ENCODE measurements at places on chromosomes 2 and 18.

GRCh38 chr2:170743530-170744239, 26.5 kb upstream of the ERICH2 start:
- no peak for DNase-seq

DNA sequence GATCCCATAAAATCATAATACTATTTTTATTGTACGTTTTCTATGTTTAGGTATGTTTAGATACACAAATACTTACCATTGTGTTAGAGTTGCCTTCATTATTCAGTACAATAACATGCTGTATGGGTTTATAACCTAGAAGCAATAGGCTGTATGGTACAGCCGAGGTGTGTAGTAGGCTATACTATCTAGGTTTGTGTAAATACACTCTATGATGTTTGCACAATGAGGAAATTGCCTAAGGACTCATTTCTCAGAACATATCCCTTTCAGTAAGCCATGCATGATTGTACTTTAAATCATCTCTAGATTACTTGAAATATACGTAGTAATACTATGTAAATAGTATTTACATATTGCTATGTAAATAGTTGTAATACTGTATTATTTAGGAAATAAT, 156.7 kb downstream of the CDCA7 start:
- DNase-seq: no peak

- no peak for DNase-seq
Observed at GRCh38 chr2:234245945-234246344, 195.4 kb downstream of the SPP2 start.

- DNase-seq: no peak
Observed at GRCh38 chr2:102967451-102967850, 205.6 kb downstream of the TMEM182 start.

DNA sequence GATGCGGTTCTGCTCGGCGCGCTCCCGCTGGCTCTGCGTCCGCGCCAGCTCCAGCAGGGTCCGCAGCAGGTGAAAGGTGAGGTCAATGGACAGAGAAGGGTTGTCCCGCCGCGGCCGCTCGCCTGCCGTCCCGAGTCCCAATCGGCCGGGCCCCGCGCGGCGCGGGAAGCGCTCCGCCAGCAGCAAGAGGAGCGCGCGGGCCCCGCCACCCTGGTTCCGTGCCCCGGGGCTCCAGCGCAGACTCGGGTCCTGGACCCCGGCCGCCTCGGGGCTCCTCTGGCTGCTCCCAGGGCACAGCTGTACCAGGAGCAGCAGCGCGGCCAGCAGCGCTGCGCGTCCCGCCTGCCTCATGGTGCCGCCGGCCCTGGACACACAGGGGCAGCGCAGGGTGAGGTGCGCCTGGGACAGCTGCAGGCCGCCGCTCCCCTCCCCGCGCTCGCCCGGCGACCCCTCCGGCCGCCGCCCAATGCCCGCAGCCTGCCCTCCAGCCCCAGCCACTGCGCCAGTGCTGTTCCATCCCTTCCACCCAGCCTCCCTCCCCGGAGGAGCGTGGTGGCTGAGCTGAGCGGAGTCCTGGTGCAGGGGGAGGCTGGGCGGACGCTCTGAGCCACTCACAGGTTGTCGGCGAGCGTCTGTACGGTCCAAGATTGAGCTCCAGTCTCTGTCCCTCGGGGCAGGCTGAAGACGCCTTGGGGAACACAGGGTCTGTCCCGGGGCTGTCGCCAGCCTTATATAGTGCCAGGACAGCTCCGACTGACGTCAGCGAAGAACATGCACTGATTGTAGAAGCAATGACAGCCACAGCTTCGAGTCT, 493 bp downstream of the UCN start:
- DNase-seq: no peak

DNA sequence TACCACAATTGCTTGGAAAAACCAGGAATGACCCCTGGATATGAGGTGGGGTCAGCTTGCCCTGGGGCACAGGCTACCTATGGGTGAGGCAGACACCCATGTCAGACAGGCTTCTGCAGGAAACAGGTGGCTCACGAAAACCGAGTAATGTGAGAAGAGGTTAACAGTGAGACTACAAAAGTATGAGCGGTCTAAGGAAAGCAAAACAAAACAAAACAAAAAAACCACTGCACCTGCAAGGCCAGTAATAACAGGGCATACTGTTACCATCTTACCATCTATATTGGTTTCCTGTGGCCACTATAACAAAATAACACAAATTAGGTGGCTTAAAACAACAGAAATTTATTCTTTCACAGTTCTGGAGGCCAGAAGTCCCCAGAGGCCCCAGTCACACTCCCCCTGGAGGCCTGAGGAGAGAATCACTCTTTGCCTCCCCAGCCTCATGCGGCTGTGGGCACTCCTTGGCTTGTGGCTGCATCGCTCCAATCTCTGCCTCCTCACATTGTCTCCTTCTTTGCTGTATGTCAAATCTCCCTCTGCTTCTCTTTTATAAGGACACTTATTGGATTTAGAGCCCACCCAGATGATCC, 86.6 kb upstream of the EPC2 start:
- DNase-seq: no peak

DNA sequence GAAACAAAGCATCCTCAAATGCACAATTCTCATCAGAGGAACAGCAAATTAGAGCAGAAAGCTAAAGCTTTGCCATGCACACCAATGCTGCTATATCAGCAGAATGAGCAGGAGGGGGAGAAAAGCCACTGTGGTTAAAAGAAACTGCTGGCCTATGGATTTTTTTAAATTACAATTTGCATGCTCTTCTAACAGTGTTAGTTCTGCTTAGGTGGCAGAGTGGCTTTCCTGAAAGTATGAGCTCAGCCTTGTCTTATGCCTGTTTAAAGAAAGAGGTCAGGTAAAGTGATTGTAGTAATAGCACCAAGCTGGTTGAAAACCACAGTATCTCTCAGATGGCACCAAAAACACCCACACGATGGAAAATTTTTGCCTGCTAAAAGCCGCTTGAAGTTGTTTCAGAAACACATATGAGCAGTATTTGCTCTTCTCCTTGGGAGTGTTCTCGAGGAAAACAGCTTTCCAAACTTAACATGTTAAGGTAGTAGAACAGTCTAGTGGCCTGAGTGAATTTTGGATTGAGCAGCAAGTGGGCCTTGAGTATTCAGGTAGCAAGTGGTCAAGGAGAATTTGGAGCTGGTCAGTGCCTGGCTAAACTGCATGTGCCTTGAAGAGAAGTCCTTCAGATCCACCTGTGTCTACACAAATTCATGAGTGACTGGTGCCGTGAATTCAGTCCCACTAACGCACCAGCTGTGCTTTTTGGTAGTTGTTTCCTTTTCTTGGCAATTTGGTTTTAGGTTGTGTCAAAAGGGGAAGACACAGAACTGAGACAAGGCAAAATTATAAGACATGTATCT, 19.6 kb upstream of the NDUFV2 start:
- DNase-seq: no peak

DNA sequence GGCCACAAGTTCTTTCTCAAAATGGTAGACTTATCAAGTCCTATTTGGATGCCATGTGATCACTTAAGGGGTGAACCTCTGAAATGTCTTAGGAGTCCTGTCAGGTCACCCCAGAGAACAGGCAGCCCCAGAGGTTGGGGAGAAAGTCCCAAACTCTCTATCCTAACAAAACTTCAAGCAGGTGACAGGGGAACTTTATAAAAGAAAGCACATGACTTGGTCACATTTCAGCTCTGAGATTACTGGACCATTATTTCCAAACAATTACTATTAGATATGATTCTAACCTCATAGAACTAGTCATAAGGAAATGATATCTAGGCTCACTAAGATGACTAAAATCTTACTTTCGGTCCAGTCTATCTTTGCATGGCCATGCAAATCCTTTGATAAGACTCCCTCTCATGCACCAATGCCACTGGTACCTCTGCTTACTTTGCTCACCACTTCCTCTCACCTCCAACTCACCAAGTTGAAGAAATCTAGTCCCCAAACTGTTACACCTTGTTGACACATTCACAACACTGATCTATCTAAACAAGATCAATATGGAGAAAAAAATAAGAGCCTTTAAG, 107.0 kb downstream of the GALNT14 start:
- DNase-seq: no peak

- no peak for DNase-seq
Observed at GRCh38 chr2:200616656-200617055, 30.8 kb downstream of the AOX1 start.

DNA sequence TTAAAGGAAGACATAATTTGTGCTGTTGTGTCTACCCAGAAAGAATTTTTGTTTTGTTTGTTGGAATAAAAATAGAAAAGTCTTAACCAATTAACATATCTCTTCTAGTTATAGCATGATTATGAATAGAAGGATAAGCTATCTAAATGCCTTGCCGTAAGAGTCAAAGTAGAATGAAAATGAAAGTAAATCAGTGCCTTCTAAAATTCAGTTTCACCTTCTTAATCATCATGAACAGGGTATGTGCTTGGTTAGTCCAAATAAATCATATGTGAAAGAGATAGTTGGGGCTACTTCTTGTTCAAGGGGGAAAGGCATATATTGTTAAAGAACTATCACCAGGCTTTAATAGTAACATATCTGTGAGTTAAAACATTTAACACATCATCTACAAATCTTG, 91.5 kb downstream of the GULP1 start:
- DNase-seq: no peak

GRCh38 chr2:118062048-118062447, 26.2 kb upstream of the INSIG2 start:
- no peak for DNase-seq

- no peak for DNase-seq
Observed at GRCh38 chr18:25253136-25253535, 98.8 kb downstream of the ZNF521 start.

DNA sequence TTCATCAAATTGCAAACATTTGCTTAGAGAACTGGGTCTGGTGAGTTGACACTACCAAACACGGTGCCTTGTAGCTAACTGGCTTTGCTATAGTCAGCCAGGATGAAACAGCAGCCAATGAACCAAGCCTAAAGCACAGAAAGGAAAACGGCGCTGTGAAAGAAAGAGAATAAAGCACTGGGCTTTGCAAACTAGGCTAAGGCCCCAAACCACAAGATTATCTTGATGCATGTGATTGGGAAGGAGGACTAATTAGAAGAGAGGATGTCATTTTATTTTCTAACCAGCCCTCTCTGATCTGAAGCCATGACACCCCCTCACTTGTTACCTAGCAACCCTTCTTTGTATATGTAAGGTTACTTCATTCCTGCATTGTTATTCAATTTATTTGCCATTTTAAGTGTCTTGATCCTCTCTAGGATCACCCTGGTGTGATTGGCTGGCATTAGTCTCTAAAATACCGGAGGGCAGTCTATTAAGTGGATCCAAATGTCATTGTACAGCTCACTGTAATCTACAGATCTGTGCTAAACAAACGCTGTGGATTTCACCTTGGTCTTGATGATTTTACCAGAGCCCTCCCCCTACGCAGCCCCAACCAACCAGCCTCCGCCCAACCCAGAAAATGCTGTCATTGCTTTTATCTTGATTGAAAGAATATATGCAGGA, 395.4 kb upstream of the ACVR2A start:
- DNase-seq: no peak

GRCh38 chr2:235573331-235574221, 79.7 kb downstream of the AGAP1 start:
- no peak for DNase-seq

- DNase-seq: no peak
Observed at GRCh38 chr2:149894226-149894625, 306.7 kb upstream of the MMADHC start.

DNA sequence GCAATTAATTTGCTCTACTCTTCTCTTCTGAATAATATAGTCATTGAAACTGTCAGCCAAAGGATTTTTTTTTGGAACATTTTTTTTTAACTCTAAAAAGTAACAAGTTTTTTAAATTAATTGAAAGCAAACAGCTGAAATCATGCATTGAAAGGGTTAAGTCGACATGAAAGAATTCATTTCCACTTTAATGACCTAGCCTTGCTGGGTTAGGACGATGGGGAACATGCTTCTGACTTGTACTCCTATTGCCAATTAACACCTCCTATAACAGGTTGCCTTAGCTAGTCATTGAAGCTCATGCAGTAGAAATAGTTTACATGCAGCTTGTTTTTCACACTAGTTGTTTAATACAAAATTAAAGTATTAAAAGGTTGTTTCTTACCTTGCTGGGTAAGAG, 47.8 kb downstream of the PSMD14 start:
- DNase-seq: no peak

DNA sequence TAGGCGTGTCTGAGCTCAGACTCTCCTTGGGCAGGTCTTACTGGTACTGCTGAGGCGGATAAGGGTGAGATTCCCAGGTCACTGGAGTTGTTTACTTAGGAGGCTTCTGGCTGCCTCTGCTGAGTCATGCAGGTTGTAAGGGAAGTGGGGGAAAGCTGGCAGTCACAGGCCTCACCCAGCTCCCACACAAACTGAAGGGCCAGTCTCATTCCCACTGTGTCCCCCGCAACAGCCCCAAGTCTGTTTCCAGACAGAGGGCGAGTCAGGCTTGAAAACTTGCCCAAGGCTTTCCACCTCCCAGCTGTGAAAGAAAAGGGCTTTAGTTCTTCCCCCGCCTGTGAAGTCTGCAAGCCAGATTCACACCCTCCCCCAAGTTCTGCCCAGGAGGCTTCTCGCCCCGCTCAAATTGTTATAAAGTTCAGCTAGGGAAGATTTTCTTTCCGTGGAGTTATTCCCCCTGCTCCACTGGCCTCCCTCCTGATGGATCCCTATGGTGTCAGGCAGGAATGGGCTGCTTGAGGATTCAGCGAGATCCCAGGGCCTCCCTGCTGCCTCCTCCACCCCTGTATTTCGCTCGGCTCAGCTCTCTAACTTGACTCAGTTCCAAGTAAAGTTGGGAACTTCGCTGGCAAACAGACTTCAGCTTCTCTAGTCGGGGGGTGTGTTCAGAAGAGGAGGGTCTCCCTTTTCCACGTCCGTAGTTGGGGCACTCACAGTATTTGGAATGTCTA, 248.6 kb downstream of the NR4A2 start:
- no peak for DNase-seq

DNA sequence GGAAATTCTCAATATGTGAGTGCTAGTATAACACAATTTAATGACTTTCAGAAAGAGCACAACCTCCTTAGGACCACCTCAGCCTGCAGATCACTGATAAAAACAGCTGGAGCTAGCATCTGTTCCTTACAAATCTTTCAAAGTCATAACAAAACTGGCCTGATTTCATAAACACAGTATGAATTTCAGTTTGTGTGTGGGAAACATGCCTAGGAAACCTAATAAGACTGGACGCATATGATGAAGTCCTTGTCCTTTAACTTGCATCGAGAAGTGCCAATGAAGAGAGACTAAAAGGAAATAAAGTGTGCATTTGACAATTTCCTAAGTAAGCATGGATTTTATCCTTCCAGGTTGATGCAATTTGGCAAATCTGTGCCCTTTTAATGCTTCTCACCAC, 74.1 kb upstream of the KLHL14 start:
- DNase-seq: no peak

DNA sequence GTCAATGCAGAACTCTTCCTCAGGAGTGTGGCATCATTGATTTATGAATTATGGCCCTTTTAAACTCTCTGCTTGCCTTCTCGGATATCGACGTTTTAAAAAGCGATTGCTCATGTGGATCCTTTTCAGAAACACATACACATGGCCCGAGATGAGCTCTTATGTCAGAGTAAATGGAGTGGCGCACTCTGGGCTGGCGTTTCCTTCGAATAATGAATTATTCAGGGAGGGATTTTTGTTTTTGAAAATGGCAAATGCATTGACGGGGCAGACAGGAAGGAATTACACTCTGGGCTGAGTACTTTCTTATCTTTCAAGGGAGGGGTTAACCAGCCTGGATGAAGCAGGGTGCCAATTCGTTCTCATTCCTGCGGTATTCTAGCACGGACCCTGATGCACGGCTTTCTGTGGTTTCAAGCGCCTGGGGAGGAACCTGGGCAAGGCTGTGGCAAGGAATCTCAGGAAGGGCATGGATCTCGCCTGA, 142.7 kb downstream of the PRKCE start:
- no peak for DNase-seq

Data from GM18507 (cell line).